Putamen (tissue), 1 donor: ENCODE measurements at places on chromosomes 2 and 18.

GRCh38 chr2:903223-903900 is 47.3 kb upstream of the SNTG2 start:
- DNase-seq, result no peak

DNA sequence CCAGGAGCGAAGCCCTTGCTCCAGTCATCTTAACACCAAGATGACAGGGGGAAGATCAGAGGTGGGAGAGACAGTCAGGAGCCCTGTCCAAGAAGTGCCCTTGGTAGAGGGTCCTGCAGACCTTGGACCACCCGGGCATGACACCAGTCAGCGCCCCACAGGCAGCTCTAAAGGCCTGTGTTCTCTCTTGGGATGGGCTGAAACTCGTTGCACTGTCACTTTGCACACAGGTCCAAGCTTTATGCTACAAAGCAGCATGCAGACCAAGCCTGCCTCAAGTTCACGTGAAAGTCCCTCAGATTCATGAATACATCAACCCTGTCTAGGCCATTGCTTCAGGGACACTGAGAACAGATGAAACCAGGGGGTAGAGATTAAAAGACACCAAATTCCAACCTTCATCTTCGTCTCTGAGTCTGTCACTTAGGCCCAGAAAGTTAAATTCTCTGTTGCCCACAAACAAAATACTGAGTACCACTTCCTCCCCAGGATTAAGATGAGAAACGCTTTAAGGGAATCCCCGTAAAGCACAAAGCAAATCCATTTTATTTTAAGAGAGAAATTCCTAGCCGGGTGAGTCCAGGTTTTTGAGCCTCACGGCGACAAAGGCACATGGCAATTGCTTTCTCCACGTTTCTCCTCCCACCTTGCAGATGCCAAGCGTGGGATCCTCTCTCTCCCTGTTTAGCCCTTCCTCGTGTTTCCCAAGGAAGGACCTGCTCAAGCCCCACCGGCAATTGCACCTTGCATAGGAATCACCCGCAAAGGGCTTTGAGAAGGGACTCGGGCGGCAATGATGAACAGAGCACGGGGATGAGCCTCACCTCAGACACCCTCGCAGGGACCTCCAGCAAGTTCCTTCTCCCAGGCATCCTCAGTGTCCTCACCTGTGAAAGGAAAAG is 75.0 kb upstream of the ID2 start:
- DNase-seq, result no peak

- no peak for DNase-seq
These were observed 63.4 kb downstream of the INPP4A start for GRCh38 chr2:98507891-98508708.

DNA sequence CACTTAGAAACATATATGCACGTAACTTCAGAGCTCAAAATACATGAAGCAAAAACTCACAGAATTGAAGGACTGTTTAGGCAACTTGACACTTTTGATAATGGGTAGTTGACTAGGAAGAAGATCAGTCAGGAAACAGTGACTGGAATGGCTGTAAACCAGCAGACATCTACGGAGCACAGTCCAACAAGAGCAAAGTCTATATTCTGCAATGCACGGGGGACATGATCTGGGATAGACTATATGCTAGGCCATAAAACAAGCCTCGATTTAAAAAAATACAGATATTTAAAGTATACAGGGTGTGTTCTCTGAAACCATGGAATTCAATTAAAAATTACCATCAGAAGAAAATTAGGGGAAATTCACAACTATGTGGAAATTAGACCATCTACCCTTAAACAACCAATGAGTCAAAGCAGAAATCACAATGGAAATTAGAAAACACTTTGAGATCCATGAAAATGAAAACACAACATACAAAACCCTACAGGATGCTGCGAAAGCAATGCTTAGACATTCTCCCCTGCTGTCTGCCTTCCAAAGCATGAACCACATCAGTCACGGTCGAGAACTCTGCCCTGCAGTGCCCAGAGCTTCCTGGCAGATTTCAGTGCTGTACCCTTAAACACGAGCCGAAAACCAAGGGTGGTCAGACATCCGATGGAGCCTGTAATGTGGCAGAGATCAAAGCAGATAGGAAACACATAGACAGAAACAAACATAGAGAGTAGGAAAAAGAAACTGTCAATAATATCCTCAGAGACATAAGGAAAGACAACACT is 651.9 kb upstream of the HS6ST1 start:
- DNase-seq, result no peak

DNA sequence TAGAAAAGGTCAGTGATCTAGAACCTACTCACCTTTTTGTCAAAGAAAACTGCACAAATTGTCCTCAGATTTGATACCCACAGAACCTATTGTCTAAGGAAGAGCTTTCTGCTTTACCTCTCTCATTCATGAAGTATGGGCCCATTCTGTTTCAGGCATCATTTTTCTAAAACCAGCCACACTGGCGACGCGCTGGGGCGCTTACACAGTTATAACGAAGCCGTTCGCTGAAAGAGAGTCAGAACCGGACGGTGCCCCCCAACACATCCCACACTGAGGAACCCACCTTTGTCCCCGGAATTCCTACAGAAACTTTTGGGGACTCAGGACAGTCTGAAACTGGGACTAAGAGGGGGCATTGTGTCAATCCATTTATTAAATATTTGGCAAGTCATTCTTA is 206.3 kb upstream of the HAAO start:
- no peak for DNase-seq

DNA sequence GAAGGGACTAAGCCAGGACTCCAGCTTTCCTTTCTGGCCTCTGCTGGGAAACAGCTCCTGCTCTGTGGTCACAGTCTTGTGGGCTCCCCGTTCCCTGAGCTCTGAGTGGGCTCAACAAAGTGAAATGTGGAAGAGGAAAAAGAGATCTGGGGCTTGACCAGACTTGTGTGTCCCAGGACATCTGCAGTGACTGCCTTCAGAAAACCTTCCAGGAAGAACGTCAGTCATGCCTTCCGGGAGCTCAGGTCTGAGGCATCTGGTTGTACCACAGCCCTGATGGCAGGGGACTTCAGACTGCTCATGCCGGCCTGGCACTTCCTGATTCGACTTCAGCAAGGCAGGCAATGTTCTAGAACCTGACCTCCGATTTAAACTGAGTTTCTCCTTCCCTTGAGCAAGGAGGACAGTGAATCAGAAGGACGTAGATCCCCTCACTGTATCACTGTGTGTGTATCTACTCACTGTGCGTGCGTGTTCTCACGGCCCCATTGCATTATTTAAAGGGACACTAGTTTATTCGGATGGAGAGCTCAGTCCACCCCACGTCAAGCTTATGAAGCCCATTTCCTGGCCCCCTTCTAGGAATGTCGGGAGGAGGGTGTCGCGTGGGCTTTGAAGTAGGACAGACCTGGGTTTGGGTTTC is 548 bp upstream of the FBLN7 start:
- DNase-seq, result no peak

DNA sequence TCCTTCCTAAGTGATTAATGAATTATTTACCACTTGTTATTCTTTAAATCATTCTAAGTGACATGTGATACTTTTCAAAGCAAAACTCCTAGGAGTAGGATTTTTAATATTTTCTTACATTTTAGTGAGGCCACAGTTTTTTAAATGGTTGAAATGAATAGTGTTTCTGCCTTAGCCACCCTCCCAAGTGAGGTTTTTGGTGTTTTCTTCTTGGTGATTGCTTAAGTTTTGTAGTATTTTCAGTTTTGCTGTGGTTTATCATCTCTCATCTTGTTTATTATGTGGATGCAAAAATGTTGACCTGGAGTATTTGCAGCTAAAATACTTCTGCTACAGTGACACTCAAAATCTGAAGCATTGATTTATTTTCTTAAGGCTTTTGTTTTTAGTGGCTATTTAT is 9.8 kb downstream of the AFTPH start:
- DNase-seq, result no peak

GRCh38 chr2:231612109-231612455 is 19.4 kb downstream of the TEX44 start:
- no peak for DNase-seq

DNA sequence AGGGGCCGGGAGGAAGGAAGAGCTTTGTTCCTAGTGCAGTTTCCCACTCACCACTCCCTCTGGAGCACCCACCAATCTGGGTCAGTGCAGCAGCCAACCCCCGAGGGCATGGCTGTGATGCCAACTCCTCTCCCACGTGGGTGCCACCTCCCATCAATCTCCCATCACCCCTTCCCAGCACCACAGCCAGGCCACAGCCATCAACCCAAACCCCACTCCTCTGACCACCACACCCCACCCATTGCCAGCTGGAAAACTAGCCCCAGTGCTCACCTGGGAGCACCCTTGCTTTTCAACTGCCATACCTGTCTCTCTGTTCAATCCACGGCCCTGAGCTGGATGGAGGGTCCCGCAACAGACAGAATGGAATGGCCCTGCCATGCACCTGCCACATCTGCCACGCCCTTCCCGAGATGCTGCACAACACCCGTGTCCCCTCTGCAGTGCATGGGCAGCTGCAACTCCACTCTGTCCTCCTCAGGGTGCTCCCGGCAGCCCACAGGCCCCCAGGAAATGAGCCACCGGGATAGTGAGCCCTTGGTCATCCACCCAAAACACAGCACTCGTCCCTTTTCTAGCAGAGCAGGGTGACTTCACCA is 112.4 kb upstream of the ID2 start:
- DNase-seq, result no peak

DNA sequence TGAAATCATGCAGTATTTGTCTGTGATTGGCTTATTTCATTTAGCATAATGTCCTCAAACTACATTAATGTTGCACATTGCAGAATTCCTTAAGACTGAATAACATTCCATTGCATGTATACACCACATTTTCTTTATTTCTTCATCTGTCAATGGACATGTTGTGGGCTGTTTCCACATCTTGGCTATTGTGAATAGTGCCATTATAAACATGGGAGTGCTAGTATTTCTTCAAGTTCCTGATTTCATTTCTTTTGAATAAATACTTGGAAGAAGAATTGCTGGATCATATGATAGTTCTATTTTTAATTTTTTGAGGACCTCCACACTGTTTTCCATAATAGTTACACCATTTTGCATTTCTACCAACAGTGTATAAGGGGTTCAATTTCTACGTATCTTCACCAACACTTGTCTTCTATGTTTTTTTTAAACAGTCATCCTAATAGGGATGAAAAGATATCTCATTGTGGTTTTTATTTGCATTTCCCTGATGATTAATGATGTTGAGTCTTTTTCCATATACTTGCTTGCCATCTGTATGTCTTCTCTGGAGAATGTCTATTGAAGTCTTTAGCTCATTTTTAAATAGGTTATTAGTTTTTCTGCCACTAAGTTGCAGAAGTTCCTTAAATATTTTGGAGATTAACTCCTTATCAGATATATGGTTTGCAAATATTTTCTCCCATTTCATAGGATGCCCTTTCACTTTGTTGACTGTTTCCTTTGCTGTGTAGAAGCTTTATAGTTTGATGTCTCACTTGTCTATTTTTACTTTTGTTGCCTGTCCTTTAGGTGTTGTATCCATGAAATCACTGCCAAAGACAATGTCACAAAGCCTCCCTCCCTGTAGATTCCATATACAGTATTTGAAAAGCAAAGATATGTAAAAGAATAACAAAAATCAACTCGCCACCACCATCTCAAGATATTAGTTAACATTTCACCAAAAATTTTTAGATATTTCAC is 14.6 kb downstream of the FBXO11 start:
- DNase-seq, result no peak

- DNase-seq, result no peak
These were observed 1300.0 kb upstream of the FAM98A start for GRCh38 chr2:34899079-34899478.

DNA sequence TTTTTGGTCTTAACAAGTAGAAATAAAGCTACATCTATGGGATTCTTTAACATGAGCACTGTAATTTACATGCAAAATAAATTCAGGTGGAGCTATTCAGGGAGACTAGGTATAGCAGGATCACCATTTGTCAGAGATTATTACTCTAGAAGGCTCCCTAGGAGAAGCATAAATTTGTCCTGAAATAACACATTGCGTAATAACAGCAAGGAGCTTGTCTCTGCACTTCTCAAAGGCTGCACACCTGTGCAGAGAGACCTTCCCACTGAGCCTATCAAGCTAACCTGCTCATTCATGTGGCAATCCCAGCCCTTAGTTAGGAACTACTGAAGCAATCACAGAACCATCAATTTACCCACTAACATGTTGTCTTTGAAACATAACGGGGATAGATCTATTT is 437.4 kb upstream of the MC4R start:
- DNase-seq, result no peak

GRCh38 chr18:45560870-45561269 is 54.4 kb upstream of the SLC14A2 start:
- DNase-seq, result no peak

GRCh38 chr2:201969938-201970785 is 63.5 kb upstream of the FZD7 start:
- DNase-seq, result no peak

DNA sequence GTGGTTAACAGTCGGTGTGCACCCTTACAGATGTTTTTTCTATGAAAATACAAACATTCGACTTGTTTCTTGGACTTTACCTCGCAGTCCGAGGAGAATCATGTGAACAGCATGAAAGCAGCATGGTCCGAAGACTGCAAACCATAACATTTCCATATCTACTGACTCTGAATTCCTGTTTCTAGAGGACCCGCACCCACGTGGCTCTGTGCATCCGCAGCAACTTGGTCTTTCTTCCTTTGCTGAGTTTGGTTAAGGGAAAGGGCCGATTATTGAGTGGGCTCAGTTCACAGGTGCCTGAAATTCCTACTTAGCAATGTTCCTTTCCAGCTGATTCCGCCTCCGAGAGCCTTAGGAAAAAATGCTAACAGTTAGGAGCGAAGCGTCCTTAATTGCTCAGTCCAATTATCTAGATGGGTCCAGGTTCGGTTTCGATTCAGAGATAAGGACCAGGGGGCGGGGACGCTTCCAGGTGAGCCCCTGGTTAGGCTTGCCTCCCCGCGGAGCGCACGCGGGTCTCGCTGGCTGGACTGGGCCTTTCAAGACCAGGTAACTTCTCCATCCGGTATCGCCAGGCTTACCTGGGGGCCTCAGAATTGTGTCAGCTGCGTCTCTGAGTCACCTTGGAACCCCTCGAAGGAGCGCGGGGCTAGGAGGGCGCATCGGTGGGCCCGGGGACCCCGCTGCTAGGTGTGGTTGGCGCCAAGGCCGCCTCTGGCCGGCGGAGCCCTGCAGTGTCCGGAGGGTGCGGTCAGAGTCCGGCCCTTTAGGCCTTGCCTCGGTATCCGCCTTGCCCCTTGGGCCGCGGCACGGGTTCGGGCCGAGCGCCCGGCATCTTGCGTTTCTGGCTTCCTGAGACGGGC is 1.1 kb upstream of the B3GNT2 start:
- DNase-seq, result no peak

DNA sequence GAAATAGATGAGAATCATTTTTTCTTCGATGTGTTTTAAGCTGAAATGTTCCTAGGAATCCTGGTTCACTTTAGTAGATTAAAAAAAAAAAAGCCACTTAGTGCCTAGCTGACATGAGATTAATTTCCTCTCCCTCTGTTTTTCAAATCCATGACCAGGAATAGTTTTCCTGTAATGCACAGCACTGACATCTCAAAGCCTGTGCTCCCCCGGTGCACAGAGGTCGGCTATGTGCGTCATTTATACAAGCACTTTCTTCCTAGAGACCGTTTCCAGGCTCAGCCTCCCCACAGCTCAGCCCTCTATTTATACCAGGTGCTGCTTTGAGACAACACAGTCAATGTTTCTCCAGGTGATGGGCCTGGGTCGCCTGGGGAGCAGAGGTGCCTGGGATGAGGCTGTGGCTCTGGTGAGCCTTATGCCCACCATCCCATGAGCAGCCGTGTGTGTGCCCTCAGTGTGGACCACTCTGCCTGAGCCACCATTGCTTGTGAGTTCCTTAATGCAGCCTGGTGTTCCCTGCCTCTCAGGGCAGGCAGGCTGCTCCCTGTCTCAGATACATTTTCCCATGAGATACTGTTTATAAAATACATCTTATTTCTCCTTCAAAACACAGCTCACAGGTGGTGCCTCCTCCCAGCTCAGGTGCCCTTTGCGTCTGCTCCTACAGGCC is 515.7 kb upstream of the HS6ST1 start:
- DNase-seq, result no peak

GRCh38 chr2:104774631-104775030 is 79.3 kb upstream of the POU3F3 start:
- no peak for DNase-seq
